ENCODE measurements at places on chromosomes 1 and 21.
A peak's percentile ranks its signal among the peaks of the same experiment; 100 is the strongest.

DNA sequence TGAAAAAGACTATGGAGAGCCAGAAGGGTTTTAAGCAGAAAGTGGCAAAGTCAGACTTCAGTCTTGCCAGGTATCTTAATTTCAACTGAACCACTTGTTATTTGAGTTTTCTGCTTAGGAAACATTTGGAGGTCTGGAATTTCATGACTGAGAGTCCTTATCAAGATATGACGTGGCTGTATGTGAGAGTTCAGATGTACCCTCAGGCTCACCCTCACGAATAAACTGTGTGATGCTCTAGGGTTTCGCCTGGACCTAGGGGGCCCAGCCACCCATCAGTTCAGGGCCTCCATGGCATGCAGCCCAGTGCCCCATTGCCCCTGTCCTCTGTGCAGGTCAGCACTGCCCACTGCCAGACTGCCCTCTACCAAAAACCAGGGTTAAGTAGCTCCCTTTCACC is 30.6 kb upstream of the TADA1 start:
- no peak for DNase-seq

DNA sequence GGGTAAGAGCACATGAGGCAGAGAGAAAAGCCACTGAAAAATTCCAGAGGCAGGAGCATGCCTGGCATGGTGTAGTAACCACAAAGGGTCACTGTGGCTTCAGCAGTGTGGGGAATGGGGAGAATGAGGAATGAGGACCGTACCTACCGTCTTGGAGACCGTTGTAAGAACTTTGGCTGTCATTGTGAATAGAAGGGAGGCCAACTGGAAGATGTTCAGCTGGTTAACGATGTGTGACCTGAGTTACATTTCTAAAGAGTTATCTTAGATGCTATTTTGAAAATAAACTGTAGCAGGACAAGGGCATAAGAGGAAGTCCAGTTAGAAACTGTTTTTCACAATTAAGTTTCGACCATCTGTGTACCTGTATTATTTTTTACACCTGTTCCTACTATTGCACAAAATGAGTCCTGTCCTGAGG is 365.5 kb upstream of the SGIP1 start:
- no peak for DNase-seq

DNA sequence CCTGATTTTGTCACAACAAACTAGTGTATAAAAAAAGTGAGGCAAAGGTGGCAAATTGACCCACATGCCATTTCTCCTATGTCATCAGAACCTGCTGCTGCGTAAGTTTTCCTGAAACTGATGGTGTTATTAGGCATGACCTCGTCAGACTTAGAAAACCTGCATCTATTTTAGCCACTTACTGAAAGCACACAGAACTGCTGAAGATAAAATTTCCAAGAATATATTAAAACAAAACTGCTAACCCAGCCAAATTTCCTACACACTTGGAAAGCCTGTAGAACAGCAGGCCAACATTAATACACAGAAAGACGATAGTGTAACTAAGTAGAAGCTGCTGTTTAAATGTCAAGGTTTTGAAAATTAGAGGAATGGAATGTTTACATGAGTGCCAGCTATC is 674.5 kb upstream of the CXADR start:
- peak; percentile 53 for DNase-seq

DNA sequence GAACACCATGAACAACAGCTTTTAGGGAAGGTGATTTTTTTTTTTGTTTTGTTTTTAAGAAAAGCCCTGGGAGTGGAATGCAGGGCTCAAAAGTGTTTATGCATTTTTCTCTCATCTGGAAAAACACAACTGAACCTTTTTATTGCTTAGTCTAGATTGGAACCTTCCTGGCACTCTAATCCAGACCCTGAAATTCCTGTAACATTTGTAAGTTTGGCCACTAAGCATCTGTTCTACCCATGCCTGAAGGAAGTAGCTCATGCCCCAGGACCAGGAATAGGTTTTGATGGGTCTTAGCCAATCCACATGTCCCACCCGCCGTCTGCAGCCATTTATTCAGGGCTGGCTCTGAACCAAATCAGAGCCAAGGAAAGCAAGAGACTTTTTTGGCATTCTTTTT is 39.7 kb upstream of the SLC2A1 start:
- no peak for DNase-seq

- no peak for DNase-seq
Measured at GRCh38 chr1:206969090-206969489, 1.2 kb downstream of the FCAMR start.

Data from SK-N-MC (cell line).